DND-41 (cell line): ENCODE measurements at places on chromosomes 6 and 20.

- DNase-seq: no peak
Observed at GRCh38 chr6:108526739-108527174, 34.0 kb upstream of the FOXO3 start.

DNA sequence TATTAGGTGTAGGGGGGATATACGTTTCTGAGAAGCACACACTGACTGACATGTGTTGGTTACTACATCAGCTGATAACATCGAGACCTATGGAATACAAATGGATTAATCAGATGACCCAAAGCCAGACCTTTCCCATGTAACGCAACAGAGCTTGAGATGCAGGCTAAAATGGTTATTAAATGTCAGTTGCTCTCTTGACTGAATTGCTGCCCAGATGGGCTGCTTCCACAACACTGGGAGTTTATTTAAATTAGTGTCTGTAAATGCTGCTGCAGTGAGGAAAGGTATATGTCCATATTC, 298.8 kb downstream of the PHACTR1 start:
- no peak for DNase-seq

- DNase-seq: no peak
Observed at GRCh38 chr6:33243476-33243875, 28.2 kb downstream of the VPS52 start.

- DNase-seq: peak; percentile 12
Observed at GRCh38 chr6:18034798-18035202, 47.4 kb upstream of the KIF13A start.

GRCh38 chr6:105193647-105194046, 13.8 kb upstream of the POPDC3 start:
- DNase-seq: no peak

- no peak for DNase-seq
Observed at GRCh38 chr6:113359155-113360140, 497.7 kb upstream of the MARCKS start.

DNA sequence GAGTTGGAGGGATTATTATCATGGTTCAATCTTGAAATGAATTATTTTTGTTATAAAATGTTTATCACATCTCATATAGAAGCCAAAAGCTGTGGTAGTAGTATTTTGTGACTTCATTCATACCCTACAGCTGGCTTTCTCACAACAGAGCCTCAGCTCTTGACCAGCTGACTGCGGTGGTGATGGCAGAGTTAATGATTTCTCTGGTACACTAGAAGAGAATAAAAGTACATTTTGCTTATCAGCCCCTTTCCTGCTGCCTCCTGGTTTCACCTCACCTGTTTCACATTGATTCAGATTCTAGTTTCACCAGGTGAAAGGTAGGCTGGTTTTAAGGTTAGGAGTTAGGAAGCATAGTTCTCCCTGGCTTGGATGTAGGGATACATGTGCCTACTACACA, 55.7 kb downstream of the AFG1L start:
- DNase-seq: no peak

DNA sequence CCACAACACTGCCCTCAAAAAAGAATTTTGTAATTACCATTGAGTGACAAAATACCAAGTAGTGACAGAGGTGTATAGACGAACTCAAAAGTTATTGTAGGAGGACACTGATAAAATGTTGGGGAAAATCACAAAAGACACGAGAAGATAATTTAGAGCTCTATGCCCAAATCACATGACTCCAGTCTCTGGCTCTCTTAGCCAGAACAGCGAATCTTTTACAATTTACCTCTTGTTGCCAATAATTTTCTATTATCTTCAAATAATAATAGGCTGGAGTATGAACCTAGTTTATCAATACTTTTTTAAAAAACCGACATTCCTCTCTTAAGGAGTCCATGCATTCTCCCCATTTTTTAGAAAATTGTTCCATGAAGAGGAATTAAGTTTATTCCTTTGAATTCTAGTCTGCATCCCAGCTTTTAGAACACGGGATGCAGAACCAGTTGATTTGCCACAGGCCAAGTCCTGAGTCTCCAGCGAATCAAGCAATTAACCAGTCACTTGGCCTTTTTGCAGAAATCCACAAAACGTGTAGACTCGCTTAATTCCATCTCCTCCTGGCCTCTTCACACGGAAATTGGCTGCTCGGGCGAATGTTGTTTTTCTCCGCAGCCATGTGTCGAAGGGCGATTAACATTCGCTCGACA, 507 bp upstream of the RIPPLY2 start:
- no peak for DNase-seq

GRCh38 chr6:33595001-33595846, 15.1 kb upstream of the BAK1 start:
- no peak for DNase-seq

DNA sequence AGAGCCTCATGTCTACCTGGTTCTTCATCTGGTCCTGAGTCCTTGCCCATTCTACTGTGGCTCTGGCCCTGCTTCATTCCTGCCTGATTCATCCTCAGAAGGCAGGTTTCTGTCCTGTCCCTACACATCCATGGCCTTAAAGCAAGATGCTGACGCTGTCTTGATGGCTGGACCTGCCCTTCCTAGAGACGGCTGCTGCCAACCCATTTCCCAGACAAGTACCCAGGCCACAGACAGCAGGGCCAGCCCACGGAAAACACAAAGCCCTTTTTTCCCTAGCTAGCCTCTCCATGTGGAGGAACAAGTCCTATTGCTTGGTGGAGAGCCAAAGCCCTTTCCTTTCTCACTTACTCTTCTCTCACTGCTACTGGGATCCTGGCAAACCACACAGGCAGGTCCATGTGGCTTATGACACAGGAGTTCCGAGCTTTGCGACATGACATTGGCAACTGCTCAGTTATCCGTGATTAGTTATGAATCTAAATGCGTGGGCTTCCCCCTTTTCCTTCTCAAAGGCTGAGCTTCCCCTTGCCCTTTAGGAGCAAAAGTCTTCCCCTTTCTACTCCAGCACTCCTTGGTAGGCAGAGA, 72.9 kb downstream of the SLC22A3 start:
- DNase-seq: no peak

- DNase-seq: no peak
Observed at GRCh38 chr6:143516690-143517446, 5.3 kb upstream of the FUCA2 start.

DNA sequence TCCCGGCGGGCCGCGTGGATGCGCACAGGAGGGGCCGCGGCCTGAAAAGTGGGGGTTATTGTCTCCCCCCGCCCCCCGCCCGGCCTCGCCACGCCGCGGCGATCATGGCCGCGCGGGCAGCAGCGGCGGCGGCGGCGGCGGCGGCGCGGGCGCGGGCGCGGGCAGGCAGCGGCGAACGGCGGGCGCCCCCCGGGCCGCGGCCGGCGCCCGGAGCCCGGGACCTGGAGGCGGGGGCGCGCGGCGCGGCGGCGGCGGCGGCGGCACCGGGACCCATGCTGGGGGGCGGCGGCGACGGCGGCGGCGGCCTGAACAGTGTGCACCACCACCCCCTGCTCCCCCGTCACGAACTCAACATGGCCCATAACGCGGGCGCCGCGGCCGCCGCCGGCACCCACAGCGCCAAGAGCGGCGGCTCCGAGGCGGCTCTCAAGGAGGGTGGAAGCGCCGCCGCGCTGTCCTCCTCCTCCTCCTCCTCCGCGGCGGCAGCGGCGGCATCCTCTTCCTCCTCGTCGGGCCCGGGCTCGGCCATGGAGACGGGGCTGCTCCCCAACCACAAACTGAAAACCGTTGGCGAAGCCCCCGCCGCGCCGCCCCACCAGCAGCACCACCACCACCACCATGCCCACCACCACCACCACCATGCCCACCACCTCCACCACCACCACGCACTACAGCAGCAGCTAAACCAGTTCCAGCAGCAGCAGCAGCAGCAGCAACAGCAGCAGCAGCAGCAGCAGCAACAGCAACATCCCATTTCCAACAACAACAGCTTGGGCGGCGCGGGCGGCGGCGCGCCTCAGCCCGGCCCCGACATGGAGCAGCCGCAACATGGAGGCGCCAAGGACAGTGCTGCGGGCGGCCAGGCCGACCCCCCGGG, 637 bp downstream of the ARID1B start:
- peak; percentile 81 for DNase-seq

DNA sequence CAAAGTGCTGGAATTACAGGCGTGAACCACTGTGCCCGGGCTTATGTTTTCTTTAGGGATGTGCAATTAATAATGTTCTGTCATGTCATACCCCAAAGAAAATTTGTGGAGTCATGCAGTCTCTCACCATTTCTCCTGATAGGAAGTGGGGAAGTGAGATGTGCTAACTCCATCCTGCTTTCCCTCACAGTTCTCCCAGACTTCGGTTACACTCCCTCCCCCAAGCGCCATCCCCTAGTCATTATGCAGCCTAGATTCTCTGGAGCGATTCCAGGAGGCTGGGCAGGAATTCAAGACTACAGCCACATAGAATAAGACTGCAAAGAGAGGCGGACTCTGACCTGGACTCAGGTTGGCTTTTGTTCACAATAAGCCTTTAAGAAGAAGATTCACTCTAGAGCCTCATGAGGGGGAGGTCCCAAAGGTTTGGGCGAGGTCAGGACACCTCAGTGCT, 271.4 kb downstream of the ALDH8A1 start:
- DNase-seq: no peak

- DNase-seq: peak; percentile 74
Observed at GRCh38 chr6:41682056-41682477, 43.8 kb downstream of the MDFI start.

- peak; percentile 72 for DNase-seq
Observed at GRCh38 chr20:4607287-4607713, 114.4 kb upstream of the PRND start.

GRCh38 chr20:41133709-41134361, 3.5 kb upstream of the PLCG1 start:
- DNase-seq: no peak

DNA sequence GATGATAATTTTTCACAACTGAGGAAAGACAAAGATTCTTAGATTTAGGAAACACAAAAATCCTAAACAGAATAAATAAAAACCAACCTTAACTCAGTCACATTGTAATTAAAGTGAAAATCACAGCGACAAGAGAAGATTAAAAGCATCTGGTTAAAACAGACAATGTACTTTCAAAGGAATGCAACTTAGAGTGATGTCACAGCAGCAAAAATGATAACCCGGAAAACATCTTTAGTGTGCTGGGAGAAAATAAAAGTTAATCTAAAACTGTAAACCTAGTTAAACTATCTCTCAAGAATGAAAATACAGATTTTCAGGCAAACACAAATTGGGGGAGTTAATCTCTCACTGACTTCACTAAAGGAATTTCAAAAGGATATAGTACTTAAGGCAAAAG, 76.8 kb upstream of the OGFRL1 start:
- no peak for DNase-seq

DNA sequence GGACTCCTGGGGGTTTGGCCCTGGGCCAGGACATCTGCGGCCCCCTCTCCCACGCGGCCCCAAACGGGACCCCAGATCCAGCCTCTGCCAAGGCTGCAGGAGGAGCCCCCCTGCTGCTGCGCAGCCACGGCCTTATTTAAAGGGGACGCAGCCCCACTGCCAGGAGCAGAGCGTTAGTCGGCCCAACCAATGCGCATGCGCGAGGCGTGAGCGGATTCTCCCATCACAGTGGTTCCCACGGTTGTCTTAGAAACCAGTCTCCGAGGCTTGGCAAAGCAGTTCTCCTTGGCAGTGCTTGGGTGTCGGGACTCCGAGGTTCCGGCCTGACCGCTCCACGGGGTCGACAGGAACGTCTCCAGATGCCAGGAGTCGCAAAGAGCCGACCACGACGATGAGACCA, 288.3 kb upstream of the ZNF337 start:
- DNase-seq: no peak

DNA sequence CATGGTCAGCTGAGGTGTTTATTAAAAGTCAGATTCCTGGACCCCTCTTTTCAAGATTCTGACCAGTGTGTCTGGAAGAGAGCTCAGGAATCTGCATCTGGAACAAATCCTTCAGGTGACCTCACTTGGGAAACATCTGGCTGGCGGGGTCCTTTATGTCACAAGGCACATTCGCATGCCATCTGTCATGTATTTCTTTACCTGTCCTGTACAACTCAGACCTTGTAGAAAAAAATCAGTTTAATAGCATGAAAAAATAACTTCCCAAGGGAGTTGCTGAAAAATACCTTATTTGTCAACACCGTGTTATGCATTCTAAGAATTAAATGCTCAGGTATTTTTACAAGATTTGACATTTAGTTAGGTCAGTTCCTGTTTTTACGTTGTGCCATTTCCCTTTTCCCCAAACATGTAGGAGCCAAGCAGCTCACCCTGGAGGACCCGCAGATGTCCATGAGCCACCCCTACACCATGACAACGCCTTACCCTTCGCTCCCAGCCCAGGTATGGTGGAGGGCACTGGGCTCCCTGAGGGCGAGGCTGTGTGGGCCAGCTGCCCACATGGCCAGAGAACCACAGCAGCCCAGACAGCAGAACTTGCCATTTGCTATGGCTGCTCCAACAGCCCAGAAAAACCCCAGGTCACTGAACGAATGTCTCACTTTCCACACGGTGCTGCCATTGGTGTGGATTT, 4.0 kb downstream of the IRF4 start:
- DNase-seq: no peak

DNA sequence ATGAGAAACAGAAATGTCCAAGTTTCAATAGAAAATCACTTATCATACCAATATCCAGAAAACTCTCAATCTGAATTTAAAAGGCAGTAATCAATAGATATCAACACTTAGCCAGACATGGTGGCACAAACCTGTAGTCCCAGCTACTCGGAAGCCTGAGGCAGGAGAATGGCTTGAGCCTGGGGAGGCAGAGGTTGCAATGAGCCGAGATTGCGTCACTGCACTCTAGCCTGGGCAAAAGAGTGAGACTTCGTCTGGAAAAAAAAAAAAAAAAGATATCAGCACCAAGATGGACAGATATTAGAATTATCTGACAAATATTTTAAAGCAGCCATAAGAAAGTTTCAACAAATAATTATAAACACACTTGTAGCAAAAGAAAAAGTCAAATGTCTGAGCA, 47.0 kb downstream of the TCP11 start:
- DNase-seq: no peak

GRCh38 chr6:33895988-33896387, 92.2 kb upstream of the MLN start:
- DNase-seq: no peak

DNA sequence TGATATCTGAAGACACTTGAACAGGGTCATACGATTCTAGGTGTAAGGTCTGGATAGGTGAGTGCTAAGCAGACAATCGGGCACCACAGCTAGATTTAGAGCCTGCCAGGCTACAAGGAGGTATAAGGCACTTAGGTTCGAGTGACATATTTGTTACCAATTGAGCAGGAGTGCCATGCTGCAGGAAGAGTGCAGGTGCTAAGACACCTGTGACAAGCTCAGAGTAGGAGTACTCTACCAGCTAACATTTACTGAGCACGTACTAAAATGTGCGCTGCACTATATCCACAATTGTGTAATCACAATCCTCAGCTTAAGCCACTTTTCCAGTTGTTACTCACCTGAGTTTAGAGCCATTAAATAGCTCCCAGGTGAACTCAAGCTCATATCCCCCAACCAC, 227.8 kb upstream of the MOCS1 start:
- DNase-seq: no peak

GRCh38 chr6:33716890-33717632, 5.6 kb upstream of the UQCC2 start:
- DNase-seq: no peak

GRCh38 chr6:143329323-143329722, 121.2 kb downstream of the ADAT2 start:
- no peak for DNase-seq

- DNase-seq: no peak
Observed at GRCh38 chr20:22775256-22775655, 190.9 kb upstream of the FOXA2 start.
